ENCODE measurements at places on chromosomes 16 and 17. TPM values are rescaled to one million over a fixed set of nuclear protein-coding genes. Genes with fewer than 3 reads are reported as not detected.

GRCh38 chr17:21263376-21263775 is 10.2 kb upstream of the NATD1 start:
- DNase-seq: peak; percentile 93

- no peak for DNase-seq
Observed at GRCh38 chr17:47741109-47741792, 8.2 kb downstream of the TBX21 start.

DNA sequence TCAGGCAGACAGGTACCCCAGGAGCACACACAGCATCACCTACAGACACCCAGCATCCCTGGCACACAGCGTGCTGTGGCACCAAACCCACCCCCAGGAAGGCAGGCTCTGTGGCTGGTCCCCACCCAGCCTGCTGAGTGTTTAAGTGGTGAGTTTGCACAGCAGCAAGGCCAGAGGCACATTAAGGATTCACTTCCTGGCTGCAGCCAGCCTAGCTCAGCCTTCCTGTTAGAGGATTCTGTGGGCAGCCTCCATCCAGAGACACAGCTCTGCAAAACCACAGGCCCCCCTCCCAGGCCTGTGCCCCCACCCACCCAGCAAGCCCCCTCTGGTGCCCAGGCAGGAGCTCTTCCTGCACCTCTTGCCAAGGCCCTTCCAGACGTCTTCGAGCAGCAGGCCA is 36.1 kb upstream of the PHB1 start:
- DNase-seq: peak; percentile 53

ATP2A3 gene
- not detected for total RNA-seq

- no peak for DNase-seq
Observed at GRCh38 chr17:246851-247421, 65.5 kb upstream of the DOC2B start.

GRCh38 chr16:86701286-86701975 is 123.1 kb downstream of the FOXL1 start:
- DNase-seq: no peak

DNA sequence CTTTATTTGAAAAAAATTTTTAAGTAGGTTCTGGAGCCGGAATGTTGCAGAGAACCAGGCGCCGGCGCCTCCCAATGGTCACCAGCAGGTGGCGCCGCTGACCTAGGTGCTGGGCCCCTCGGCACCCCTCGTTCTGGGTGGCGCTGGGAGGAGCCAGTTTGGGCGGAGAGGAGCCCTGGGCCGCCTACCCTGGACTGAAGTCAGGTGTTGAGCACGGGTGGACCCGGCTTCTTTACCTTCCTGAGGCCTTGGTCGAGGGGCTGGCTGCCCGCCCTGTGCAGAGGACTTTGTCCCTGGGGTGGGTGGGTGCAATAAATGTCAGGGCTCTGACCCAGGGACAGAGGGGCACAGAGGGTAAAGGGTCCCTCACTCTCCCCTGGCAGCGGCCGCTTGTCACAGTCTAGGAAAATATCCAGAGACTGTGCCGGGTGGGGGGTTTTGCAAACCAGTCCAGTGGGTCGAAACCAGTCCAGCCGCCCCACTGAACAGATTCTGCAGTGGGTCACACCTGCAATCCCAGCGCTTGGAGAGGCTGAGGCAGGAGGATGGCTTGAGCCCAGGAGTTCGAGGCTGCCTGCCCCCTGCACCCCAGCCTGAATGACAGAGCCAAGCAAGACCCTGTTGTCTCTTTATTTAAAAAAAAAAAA is 30.1 kb upstream of the TNFRSF13B start:
- DNase-seq: peak; percentile 55

DNA sequence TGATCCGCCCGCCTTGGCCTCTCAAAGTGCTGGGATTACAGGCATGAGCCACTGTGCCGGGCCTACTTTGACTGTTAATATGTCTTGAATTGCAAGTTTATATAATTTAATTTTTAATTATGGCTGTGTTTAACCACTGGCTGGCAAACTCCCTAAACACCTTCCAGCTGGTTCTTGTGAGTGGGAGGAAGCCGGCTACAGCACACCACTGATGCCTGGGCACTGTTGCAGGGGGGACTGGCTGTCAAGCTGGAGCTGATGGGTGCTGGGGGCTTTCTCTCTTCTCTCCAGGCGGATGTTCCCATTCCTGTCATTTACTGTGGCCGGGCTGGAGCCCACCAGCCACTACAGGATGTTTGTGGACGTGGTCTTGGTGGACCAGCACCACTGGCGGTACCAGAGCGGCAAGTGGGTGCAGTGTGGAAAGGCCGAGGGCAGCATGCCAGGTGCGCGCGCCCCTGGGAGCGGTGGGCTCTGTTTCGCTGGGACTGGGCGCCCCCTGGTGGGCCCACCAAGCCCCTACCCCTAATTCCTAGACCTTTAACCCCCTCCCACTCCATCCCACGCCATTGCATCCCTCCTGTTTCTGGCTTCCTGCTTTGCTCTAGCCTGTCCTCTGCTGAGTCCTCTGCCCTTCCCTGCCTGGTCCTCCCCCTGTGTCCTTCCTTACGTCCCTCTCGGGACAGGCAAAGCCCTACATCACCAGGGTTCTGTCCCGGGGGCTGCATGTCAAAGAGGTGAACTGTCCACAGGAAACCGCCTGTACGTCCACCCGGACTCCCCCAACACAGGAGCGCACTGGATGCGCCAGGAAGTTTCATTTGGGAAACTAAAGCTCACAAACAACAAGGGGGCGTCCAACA is 9.5 kb downstream of the TBX21 start:
- no peak for DNase-seq

- DNase-seq: no peak
Observed at GRCh38 chr16:59899940-59900339, 1165.8 kb upstream of the GOT2 start.

GPR139 gene
- not detected for total RNA-seq

USP6 gene
- 0.05 TPM for total RNA-seq

DNA sequence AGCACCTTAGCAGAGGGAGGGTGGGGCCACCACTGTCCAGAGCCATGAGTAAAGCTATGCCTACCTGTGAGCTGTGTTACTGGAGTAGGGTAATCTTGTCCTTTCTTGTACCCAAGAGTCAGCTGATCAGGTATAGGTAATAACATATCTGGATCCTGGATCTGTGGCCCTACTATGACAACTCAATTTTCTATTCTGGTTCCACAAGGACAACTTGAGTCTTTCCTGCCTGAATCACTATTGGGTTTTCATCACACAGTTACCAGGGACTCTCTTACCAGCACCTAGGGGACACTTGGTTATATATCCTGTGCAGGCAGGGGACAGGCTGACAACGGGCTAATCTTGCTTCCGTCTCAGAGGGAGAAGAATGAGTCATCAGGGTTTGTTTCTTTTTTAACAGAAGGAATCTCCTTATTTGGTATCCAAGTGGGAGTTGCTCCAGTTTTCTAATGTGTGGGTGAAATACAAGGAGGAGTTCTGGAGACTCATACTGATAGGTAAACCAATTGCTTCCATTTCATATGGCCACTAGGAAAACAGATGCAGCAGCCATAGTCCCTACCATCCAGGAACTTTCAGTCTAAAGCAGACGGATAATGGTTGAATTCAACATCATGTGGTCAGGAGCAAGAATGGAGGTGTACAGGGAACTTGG is 6.8 kb downstream of the ZNF267 start:
- DNase-seq: peak; percentile 73

- DNase-seq: no peak
Observed at GRCh38 chr17:82985428-82985805, 94.0 kb upstream of the METRNL start.

DNA sequence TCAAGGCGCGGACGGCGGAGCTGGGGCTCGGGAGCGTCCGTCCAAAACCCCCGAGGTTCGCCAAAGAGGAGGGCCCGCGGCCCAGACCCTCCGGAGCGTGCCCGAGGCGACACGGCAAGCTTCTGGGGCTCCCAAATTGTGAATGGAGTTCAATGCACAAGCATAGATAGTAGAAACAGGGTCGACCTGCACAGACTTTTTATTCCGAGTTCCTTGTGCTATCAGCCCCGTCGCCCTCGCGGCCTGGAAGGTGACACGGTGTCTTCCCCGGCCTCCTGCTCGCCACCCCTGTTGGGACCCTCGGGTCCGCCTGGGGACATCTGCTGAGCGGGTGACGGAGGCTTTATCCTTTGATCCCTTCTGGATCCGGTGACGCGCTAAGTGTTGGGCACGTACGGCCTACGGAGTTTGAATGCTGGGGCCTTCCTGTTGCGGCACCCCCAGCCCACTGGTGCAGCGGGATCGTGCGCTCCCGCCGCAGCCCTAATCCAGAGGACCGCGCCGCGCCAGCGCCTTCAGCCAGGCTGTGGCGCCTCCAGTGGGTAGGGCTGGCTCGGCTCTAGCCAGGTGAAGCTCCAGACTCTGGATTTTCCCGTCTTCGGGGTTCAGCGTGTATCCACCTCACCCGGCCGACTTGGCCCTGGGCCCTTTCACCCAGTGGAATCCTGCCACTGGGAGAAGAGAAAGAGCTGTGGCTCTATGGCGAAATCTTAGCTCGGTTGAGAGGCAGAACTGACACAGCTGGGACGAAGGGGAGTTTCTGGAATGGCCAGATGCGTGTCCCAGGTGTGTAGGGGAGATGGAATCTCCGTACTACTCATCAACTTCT is 17.0 kb upstream of the NTN1 start:
- no peak for DNase-seq

GRCh38 chr16:77946823-77947222 is 75.5 kb upstream of the CLEC3A start:
- no peak for DNase-seq

DNA sequence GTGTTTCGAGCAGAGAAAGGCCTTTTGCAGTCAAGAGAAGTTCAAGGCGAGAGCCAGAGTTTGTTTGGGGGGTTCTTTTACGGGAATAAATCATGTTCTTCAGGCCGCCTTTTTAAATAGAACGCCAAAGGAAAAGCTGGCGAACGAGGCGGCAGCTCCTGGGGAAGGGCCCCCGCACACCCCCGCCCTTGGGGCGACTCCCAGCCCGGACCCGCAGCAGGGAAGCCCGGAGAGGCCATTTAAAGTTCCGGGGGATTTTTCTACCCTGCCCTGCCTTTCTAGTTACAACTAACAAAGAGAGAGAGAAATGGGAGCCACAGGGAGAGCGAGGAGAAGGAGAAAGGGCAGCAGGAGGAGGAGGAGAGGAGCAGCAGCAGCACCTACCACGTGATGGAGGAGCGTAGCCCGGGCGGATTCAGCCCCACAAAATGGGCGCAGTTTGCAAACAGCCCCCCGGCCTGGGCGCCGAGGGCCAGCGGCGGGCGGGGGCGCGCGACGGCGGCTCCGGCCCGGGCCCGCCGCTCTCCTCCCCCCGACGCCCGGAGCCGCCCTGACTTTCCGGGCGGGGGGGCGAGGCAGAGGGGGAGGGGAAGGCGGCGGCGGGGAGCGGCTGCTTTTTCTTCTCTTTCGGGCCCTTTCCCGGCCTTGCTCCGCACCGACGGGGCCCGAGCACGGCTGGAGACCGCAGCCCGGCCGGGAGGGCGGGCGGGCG is 634 bp downstream of the KANSL1 start:
- peak; percentile 50 for DNase-seq

GRCh38 chr16:81424771-81425170 is 19.8 kb upstream of the CMIP start:
- DNase-seq: peak; percentile 80

- DNase-seq: peak; percentile 93
Observed at GRCh38 chr16:75506574-75506973, 11.3 kb upstream of the CHST6 start.

DNA sequence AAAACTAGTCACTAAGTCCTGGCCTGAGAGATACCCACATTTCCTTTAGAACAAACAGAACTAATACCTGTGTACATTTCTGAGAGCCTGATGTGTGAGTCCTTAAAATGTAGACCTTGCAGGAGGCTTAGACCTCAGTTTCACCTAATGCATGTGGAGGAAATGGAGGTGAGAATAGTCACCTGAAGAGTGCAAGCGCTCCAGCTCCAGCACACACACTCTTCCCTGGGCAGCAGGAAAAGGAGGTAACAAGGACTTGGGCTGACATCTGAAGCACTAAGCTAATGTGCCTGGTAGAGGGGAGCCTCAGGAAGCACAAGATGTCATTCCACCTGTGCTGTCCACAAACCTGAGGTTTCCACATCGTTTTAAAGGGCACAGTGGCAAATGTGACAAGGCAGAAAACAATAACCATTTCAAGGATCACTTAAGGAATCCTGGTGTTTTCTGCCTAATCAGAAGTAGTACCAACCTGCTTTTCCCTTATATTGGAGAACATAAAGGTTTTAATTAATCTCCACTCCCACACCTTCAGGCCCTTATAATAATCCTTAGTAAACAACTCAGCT is 17.2 kb upstream of the RSL1D1 start:
- DNase-seq: no peak

CD300A gene
- total RNA-seq: not detected

ELMO3 gene
- total RNA-seq: 25.8 TPM

DNA sequence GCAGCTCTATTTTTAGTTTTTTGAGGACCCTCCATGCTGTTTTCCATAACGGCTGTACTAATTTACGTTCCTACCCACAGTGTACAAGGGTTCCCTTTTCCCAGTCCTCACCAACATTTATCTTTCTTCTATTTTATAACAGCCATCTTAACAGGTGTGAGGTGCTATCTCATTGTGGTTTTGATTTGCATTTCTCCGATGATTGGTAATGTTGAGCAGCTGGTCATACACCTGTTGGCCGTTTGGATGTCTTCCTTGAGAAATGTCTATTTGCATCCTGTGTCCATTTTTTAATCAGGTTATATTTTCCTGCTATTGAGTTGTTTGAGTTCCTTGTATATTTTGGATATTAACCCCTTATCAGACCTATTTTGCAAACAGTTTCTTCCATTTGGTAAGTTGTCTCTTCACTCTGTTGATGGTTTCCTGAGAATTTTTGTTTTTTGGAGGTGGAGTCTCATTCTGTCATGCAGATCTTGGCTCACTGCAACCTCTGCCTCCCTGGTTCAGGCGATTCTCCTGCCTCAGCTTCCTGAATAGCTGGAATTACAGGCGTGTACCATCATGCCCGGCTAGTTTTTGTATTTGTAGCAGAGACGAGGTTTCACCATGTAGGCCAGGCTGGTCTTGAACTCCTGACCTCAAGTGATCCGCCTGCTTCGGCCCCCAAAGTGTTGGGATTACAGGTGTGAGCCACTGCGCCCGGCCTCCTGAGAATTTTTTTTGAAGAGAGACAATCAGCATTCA is 279.6 kb downstream of the SNX29 start:
- DNase-seq: peak; percentile 9

DNA sequence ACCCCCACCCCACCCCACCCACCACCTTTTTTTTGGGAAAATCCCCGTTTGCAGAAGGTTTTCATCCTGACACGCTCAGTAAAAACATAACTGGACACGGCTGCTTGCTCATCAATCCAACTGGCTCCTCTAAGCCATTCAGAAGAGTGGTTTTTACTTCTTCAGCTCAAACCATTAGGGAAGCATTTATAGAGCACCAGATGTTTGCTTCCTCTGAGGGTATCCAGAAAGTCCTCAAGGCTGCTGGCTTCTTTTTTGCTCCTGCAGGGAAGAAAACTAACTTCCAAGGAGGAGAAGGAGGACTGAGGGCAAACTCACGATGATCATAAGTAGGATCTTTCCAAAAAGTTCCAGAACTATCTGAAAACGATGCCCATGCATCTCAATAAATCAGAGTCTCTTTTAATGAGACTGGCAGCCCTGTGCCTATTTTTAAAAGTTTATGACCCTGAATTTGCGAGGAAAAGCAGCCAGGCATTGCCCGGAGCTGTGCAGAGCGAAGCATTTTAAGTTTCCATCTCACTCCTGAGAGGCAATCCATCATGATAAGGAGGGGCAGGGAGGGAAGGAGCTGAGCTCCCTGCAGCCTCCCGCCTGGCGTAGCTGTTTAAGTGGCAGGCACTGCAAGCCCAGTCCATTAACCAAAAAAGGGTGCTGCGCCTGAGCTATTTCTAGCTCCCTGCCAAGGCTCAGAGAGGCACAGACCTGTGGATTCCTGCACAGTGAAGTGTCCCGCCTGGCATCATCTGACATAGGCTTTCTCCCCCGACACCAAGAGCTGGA is 146.3 kb upstream of the FOXF1 start:
- DNase-seq: no peak

- no peak for DNase-seq
Observed at GRCh38 chr17:57890857-57891232, 41.0 kb upstream of the MRPS23 start.

Measured in mammary epithelial cell (primary cell).